Left hindlimb (tissue), 1 donor: ENCODE measurements at places on chromosomes 11 and 22.
A peak's percentile ranks its signal among the peaks of the same experiment; 100 is the strongest.

DNA sequence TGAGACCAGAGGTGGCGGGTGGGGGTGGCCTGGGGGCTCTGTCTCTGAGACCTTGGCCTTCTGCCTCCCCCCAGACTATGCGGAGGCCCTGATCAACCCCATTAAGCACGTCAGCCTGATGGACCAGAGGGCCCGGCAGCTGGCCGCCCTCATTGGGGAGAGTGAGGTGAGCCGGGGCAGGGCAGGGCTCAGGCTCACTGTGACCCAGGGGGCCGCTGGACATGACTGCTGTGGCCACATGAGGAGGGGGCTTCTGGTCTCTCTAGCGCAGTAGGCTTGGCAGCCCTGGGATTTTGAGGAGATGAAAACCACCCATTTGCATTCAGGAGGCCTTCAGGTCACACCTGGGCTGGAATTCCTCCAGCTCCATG lies 12.6 kb downstream of the PLCB3 start:
- no peak for DNase-seq

DNA sequence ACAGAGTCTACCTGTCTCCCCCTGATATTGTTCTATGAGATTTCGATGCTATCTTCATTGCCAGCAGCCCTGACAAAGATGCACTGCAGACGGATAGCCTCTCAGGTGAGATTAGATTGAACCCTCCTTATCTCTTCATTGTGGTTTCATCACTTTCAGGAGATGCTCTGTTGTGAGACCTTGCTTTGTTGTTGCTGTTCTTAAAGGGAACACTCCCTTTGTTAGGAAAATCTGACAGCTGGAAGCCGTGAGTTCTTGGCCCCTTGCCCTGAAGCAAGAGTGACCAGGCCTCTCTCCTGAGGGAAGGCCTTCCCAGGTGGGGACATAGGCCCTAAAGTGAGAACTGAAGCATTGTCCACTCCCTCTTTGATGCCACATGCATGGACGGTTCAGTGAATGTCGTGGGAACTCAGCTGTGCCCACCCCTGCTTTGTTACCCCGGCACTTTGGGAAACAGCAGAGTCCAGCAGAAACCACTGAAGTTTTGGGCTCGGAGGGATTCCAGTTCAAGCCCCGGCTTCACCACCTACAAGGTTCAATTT lies 976.1 kb downstream of the TBC1D22A start:
- DNase-seq: no peak

GRCh38 chr11:63917692-63918506 lies 935 bp upstream of the RCOR2 start:
- DNase-seq: peak; percentile 93

GRCh38 chr11:68031144-68031464 lies 623 bp downstream of the NDUFS8 start:
- no peak for DNase-seq

DNA sequence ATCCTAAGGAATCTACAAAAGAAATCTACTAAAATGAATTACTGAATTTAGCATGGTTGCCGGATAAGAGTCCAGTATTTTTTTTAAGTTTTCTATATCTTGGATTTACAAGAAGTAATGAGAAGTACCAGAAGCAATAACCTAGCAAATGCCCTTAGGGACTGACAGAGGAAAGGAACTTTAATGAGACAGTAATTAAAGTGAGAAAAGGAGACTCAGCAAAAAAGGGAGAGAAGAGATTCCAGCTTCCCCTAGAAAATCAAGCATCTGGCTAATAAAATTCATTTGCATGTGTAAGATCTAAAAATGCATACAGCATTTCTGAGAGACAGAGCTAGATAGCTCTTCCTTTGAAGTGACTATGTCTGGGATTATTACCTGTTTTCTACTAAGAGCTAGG lies 39.1 kb downstream of the IZUMO1R start:
- DNase-seq: no peak

- DNase-seq: no peak
These were observed 236.8 kb downstream of the BUD13 start for GRCh38 chr11:116535994-116536393.

DNA sequence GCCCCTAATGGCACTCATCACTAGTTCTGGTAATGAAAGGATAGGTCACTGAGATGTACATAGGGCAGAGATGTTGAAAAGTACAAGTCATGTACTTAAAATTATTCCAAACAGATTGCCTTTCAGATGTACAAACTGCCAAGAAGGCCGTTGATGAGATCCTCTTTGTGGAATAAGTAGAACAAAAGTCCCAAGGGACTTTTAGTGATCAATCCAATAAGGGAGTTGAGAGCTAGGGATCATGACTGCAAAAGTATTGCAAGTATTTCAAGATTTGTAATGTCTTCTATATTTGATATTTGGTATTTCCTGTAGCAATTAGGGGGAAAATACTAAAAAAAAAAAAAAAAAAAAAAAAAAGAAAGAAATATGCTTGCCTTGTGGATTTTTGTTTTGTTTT lies 82.2 kb downstream of the ATG16L2 start:
- DNase-seq: no peak

DNA sequence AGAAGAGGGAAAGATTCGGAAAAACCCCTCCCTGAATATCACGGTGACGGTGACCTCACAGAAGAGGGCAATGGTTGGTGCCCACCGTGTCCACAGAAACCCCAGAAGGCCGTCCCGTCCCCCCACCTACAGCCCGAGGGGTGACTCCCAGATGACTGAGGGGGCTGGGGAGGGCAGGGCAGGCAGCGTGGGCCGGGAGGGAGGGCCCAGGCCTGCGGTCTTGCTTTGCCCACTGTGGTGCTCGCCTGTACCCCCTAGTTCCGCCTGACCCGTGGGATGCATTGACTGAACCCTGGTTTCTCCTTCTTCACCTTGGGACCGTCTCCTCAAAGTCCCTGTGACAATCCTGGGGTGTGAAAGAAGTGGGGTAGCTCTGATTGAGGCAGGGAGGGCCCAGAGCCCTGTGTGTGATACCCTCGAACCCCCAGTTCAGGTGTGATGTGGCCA lies 526.7 kb downstream of the BRD1 start:
- no peak for DNase-seq

GRCh38 chr11:46049325-46049897 lies 71.8 kb downstream of the PHF21A start:
- DNase-seq: no peak

- no peak for DNase-seq
These were observed 81.1 kb downstream of the PIWIL3 start for GRCh38 chr22:24693379-24693778.

DNA sequence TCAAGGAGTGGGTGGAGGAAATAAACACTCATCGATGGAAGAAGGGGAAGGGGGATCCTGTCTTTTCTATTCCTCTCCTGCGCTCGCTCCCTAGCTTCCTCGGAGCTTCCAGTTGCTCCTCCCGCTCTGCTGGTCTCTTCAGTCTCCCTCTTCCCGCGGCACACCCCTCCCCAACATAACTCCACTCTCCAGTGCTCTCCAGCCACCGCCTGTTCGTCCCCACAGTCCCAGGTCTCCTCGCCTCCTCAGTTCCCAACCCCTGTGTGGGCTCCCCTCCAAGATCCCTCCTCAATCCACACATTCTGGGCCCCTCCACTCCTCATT lies 438 bp downstream of the ZW10 start:
- DNase-seq: no peak

- DNase-seq: no peak
These were observed 159.7 kb downstream of the FAT3 start for GRCh38 chr11:92384358-92384757.

DNA sequence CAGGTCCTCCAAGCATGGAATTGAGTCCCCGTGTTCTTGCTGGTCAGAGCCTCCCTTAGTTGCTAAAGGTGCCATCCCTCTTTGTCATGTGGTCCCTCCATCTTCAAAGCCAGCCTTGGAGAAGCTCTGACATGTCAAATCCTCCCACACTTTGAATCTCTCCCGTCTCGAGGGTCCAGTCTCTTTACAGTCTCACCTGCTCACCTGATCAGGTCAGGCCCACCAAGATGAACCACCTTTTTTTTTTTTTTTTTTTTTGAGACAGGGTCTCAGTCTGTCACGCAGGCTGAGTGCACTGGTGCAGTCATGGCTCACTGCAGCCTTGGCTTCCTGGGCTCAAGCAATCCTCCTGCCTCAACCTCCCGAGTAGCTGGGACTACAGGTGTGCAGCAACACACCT lies 100.3 kb upstream of the PRR5 start:
- no peak for DNase-seq

DNA sequence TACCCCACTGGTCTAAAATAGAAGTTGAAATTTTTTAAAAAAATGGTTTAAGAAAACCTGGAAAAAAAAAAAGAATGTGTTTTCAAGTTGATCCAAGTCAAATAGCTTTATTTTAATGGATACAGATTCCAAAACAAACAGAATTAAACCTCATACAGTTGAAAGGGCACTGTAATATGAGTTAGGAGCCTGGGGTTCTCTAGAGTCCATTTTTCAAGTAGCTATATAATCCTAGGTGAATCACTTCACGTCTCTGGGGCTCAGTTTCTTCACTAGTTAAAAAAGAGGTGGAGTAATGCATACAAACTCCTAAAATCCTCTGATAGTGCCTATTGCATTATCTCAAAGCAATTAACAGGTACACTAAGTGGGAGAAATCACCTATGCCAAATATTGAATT lies 132.9 kb downstream of the BBOX1 start:
- DNase-seq: no peak

- no peak for DNase-seq
These were observed 3.8 kb upstream of the LRRC74B start for GRCh38 chr22:21041937-21042336.

- DNase-seq: no peak
These were observed 27.0 kb downstream of the P4HA3 start for GRCh38 chr11:74284466-74284865.

- DNase-seq: no peak
These were observed 26.8 kb downstream of the CLDN25 start for GRCh38 chr11:113806406-113806805.

DNA sequence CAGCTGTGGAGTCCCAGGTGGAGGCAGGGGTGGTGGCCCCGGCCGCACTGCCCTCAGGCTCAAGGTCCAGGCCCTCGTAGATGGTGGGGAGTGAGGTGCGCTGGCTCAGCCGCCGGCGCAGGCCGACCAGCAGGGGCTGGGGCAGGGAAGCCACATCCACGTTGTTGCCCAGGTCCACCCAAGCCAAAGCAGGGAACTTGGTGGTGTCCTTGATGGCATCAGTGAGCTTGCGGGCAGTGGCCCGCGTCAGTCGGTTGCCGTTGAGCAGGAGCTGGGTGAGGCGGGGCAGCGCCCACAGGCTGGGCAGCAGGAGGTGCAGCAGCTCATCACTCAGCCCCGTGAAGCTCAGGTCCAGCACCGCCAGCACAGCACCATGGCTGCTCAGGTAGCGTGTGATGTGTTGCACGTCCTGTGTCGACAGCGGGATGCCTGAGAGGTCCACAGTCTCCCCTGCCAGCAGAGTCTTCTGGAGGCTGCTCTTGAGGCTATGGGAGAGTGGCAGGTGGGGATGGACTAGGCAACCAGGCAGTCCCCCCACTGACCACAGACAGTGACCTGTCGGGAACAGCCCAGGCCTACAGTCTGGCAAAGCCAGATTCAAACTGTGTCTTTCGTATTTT lies 6.8 kb downstream of the LRRC75B start:
- no peak for DNase-seq

- no peak for DNase-seq
These were observed 183.9 kb downstream of the KIRREL3 start for GRCh38 chr11:126816645-126817044.

- DNase-seq: peak; percentile 98
These were observed at the start of gene AIP for GRCh38 chr11:67482827-67483798. TSS of gene AIP (plus strand) at chr11:67483026. CDS start at chr11:67483159, 133 bp downstream.

- no peak for DNase-seq
These were observed 6.6 kb upstream of the FIBIN start for GRCh38 chr11:26987272-26987671.

DNA sequence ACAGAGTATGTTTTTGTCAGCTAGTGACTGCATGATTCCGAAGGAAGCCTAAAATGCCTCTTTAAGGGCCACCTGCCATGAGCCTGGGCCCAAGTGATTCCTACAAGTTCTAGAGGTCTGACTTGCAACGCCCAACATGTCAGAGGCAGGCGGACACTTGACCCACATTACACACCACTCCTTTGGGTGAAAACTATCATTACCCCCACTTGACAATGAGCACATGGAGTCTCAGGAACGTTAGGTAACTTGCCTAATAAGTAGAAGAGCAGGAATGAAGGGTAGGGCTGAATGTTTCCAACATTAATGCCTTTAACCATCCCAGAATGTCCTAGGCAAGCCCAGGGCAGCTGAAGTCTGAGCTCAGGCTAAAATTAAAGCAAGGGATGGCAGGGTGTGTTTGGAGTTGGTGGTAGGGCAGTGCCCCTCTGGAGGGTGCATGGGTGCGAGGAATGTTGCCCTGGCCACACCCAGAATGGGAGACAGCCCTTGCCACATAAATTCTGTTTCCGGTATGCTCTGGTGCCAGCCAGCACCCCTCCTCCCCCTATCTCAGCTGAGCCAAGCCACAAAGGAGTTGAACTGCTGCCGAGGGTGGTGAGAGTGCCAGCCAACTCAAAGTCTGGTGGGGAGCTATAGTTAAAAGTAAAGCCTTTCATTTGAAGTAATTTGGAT lies 2.5 kb downstream of the PLAAT2 start:
- peak; percentile 55 for DNase-seq

- no peak for DNase-seq
These were observed 49.6 kb downstream of the CECR2 start for GRCh38 chr22:17418890-17419324.

GRCh38 chr11:16082095-16083055 lies 274.0 kb downstream of the SOX6 start:
- no peak for DNase-seq

DNA sequence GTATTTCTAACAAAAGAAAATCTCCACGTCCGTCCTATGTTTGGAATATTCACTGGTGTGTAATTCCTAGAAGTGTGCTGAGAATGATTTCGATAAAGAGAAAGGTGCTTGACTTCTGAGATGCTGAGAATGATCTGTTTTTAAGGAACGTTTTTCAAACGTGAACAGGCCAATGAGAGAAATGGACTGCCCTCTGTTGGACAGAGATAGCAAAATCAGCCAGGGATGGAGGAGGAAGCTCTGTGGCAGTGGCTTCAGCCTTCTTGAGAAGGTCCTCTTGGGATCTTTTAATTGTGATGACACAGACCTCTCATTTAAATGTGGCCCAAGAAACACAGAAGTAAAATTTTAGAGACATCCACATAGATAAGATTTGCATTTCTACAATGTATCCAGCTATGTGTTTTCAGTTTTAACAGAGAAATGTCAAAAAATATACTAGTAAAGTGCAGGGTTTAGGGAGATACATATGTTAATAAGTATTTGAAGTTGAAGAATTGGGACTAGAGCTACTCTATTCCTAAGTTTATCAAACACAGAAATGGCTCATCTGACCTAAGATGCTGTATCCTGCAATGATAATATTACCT lies 84.0 kb upstream of the RCN1 start:
- no peak for DNase-seq

DNA sequence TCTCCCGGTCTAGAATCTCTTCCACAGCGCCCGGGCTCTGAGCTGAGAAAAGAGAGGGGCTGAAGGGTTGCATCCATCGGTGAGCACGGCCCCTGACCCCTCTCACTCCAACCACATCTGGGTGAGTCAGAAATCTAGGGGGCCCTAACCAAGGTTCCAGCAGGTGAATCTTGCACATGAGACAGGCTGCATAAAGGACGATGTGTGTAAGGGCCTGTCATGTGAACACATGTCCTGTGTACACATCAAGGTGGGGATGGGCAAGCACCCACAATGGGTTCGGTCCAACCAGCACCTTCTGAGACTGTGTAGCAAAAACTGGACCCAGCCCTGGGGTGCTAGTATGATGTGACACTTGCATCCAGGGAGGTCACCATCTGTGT lies 1.2 kb downstream of the BET1L start:
- no peak for DNase-seq
